ENCODE measurements at places on chromosomes 3 and 15.
A peak's percentile ranks its signal among the peaks of the same experiment; 100 is the strongest.

DNA sequence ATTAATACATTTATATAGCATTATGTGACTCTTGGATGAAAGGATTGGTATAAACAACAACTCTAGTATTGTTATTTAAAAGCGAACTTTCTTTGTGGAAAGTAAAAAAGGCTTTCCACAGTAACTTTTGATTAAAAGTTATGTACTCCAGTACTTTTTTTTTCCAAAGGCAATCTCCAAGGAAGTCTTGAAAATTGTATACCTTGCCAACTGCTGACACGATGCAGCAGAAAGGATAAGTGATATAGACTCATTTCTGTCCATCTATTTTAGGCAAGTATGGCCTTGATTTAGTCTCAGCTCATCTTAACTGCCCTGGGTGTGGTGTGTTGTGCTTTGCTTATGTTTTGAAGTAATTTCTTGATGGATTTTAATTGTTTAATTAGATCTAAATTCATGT, 79.7 kb downstream of the OTOL1 start:
- no peak for DNase-seq

DNA sequence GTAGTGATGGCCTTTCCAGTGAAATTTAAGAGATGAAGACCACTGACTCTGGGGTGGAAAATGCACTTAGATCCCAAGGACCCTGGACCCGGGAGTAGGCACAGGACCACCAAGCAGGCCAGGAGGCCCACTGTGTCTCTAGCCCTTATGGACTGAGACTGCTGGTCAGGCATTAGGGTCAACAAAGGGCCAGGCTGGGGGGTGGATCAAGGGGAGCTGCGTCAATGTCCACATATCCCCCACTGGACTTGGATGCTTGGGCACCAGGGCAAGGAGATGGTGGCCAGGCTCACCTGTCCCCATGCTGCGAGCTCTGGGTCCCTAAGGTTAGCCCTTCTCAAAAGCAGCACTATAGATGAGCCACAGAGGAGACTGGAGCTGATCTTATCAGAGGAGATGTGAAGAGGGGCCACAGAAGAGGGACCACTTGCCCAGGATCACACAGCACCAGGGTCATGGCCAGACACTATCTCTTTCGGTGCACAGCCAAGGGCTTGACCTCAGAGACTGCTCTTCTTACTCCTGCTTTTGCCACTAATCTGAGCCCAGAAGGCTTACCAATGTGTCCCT, 14.7 kb downstream of the RAB6B start:
- peak; percentile 37 for DNase-seq

GRCh38 chr3:57152151-57153143, 12.7 kb downstream of the IL17RD start:
- no peak for DNase-seq

GRCh38 chr15:33084661-33085060, 109.9 kb downstream of the FMN1 start:
- no peak for DNase-seq

DNA sequence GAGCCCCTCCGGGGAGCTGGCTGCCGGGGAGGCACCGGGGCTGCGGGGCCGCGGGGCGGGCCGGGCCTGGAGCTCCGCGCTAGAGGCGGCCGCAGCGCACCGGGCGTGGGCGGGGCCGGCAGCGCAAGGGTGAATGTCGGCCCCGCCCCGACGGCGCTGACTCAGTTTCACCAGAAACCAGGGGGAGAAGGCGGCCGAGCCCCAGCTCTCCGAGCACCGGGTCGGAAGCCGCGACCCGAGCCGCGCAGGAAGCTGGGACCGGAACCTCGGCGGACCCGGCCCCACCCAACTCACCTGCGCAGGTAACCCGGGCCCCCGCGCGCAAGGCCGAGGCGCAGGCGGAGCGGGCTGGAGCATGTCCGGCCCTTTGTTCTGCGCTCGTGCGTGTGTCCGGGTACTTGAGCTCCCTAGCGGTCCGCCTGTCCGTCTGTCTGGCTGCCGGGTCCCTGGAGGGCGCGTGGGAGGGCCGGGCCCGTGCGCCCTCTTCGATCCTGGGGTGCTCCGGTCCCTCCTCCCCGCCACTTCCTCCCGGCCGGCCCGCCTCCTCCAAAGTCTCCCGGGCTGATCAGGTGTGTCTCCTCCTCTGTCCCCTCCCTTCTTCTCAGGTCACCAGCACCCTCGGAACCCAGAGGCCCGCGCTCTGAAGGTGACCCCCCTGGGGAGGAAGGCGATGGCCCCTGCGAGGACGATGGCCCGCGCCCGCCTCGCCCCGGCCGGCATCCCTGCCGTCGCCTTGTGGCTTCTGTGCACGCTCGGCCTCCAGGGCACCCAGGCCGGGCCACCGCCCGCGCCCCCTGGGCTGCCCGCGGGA, at the start of gene SPINT1:
TSS of gene SPINT1 (plus strand) at position 164 of the 811 bp plus-strand sequence. CDS start at position 671, 507 bp downstream.
- DNase-seq = peak; percentile 70

DNA sequence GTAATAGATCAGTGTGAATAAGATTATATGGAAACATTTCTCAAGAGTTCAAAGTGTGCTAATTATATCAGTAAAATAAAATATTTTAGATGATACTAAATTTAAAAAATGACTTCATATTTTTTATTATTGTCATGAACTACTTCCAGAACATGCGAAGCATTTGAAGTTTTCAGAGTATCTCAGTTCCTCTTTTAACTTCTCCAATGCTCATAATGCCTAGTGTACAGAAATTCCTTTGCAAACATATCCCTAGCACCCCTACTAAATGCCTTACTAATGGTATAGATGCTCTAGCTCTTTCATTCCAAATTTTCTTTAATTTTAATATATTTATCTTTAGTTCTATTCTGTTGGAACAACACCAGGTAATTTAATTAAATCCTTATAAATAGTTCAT, 580.4 kb downstream of the CADM2 start:
- DNase-seq = no peak

- peak; percentile 83 for DNase-seq
These were observed 39.6 kb downstream of the TGM4 start for GRCh38 chr3:44913868-44914468.

DNA sequence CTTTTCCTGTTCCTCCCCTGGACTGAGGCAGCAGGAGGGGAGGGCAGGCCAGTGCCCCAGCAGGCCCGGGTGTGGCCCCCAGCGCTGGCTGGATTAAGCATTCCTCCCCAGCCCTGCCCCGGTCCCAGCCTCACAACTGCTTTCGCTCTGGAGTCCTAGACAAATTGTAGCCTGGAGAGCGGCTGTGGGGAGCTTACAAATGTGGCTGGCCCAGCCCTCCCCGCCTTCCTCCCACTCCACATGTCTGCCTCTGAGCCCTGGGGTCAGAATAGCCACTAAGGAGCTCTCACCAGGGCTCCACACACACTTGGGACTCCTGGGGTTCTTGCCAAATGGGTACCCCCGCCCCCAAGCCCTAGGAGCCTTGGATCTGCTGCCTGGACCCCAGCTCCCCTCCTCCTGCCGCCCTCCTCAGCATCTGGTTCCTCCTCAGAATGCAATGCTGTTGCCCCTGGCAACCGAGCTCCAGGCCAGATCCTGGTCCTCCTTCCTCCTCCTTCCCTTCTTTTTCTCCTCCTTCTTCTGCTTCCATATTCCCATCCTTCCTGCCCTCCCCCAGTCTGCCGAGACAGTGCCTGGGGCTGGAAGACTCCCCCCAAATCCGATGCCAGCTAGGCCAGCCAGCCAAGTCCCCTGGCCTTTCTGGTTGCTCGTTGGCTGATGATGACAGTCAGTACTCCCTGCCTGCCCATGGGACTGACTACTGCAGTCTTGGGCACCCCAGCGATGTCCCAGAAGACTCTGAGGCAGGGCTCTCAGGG, 91.1 kb downstream of the LINGO1 start:
- peak; percentile 81 for DNase-seq

- no peak for DNase-seq
These were observed 73.0 kb downstream of the FILIP1L start for GRCh38 chr3:100041328-100041749.

GRCh38 chr3:70242297-70242882, 70.0 kb downstream of the MDFIC2 start:
- DNase-seq = no peak

GRCh38 chr3:193767353-193768069, 174.5 kb downstream of the OPA1 start:
- no peak for DNase-seq

DNA sequence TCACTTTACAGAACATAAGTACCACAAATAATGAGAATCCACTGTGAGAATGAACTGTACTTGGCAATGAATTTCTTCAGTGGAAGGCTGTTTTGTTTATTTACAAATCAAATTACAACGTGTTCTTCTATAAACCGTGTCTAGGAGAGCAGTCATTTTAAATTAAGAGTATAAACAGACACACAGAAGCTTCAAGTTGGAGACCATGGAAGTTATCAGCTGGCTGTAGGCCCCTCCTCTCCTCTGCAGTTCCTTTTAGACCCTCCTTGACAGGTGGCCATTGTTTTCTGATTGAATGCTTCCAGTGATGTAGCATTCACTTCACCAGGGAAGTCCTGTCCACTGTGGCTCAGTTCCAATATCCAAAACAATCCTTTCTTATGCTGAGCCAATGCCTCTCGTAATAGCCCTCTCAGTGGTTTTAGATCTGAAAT, 7.3 kb upstream of the MAPK6 start:
- no peak for DNase-seq

DNA sequence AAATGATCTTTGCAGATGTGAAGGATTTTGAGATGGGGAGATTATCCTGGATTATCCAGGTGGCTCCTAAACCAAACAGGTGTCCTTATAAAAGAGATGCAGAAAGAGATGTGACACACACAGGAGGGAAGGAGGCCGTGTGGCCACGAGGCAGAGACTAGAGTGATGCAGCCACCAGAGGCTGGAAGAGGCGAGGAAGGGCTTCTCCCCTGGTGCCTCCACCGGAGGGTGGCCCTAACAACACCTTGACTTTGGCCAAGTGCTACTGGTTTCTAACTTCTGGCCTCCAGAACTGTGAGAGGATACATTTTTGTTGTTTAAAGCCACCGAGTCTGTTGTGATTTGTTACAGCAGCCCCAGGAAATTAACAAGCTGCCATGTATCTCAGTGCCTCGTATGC, 127.1 kb downstream of the ASB7 start:
- no peak for DNase-seq

DNA sequence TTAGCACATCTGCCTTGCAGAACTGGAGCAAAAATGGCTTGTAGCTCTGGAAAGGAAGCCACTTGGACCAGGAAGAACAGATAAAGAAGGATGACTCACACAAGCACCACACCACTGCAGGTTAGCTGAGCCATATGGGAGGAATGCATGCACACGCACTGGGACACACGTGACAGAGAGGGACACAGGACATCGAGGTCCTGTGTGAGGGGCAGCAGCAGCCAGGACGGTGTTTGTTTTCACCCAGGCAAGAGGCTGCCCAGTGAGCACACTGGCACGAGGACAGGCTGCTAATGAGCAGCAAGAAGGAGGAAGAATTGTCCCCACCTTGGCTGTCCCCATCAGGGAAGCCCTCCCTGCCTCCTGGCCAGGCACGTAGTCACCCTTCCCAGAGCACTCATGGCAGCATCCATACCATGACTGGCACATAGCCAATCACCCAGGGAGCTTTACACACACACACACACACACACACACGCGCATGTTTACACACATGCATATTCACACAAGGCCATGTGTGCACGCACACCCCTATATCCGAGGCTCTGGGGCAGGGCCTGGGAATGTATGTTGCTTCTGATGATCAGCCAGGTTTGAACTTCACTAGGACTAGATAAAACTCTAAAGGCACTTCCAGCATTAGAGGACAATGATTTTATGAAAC, 24.0 kb upstream of the SPTBN5 start:
- DNase-seq = peak; percentile 65

GRCh38 chr15:49863431-49864224, 242.8 kb downstream of the DTWD1 start:
- no peak for DNase-seq

GRCh38 chr3:114850898-114851297, 296.2 kb downstream of the ZBTB20 start:
- DNase-seq = no peak

DNA sequence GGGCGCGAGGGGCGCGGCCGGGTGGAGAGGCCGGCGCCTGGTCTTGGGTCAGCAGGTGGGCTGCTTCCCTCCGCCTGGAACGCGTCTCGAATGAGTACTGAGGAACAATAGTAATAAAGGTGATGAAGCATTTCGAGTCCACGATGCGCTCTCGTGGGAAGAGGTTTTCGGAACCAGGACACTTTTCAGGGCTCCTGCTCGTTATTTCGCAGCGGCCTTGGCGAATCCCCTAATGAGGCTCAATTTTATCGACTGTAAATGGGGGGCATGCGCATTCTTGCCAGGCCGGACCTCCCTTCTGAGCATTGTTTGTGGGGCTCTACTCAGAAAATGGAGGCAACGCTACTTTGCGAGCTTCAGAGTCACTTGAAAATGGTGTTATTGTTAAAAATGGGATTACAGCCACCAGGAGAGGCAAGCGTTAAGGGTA, 1.2 kb downstream of the NR2C2 start:
- no peak for DNase-seq

- DNase-seq = peak; percentile 98
These were observed at the start of gene RPL22L1 for GRCh38 chr3:170869645-170870593. TSS of gene RPL22L1 (minus strand) at chr3:170870195. CDS start at chr3:170870167, 28 bp downstream.

GRCh38 chr15:78716651-78717050, 75.6 kb upstream of the CHRNB4 start:
- DNase-seq = no peak

GRCh38 chr3:44802011-44802410, 40.4 kb downstream of the KIF15 start:
- DNase-seq = no peak

GRCh38 chr3:136950623-136951022, 7.2 kb upstream of the IL20RB start:
- DNase-seq = no peak

- no peak for DNase-seq
These were observed 315.8 kb upstream of the CDIN1 start for GRCh38 chr15:36263666-36264065.

DNA sequence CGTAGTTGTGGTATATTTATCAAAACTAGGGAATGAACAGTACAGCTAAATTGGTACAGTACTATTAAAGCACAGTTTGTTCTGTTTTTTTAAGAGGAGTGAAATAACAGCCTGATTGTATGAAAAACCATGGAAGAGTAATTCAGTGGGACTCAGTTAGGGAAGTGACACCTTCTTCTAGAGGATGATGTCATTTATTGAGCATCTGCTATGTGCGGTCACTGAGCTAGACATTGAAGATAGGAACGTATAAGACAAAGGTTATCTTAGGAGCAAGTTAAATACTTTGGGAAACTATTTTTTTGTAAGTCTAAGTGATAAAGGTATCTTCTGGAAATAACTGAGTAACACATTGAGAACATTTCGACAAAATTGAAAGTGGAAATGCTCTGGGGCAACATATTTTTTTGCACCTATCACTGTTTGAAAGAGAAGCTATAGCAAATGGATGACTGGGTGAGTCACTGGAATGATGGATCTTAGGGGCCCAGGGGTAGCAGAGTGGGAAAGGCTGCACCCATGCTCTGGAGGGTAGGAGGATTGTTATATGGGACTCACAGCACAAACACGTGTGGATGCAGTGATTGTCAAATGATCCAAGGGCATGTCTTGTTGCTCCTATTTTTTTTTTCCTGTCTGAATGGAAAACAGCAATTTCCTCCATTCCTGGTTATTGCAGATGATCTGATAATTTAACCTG, 43.0 kb downstream of the OXNAD1 start:
- no peak for DNase-seq

- DNase-seq = no peak
These were observed 15.5 kb downstream of the ANO10 start for GRCh38 chr3:43606284-43606683.

All from islet precursor cell (in vitro differentiated cells).